Activated CD4-positive, alpha-beta T cell treated with anti-CD3 and anti-CD28 coated beads for 1 hour (primary cell): ENCODE measurements at places on chromosomes 3 and 15.
A peak's percentile ranks its signal among the peaks of the same experiment; 100 is the strongest.

GRCh38 chr3:177960722-177961121 lies 575.5 kb upstream of the KCNMB2 start:
- DNase-seq, result no peak

- no peak for DNase-seq
These were observed 490.1 kb upstream of the ZNF385D start for GRCh38 chr3:22241110-22241509.

DNA sequence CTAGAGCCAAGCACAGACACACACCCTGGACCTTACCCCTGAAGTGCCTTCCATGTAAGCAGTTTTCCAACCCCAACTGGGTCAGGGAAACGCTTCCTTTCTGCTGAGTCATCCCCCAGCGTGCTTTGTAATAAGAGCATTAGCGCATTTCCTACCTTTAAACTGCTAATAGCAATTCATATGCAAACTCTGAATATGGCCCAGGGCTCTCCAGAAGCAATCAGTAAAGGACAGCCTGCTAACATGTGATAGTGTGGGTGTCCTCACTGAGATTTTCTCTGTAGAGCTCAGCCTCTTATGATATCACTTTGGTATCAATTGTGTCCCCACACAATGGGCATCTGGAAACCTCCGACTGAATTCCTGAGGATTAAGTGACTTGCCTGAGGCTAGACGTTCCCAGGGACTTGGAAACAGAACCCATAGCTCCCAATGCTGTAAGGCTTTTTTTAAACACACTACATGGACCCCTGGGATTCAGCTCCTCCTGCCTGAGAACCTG lies 5.6 kb downstream of the GABRB3 start:
- no peak for DNase-seq

DNA sequence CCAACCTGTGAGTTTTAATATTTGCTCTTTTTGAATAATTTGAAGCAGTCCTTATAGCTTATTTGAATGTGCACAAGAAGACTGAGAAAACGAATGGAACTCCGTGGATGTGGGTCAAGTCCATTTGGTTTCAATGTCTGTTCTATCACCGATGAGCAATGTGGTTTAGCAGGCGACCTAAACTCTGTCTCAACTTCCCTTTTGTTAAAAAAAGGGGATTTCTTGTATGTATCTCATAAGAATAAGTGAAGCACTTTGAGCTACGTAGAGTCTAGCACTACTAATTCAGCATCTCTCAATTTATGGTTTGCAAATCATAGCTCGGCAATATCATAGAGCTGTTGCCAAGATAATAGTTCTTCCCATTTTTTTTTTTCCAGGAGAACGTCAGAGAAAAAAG lies 4.6 kb upstream of the SKIL start:
- DNase-seq, result no peak

- DNase-seq, result no peak
These were observed 29.0 kb downstream of the UNC13C start for GRCh38 chr15:54007256-54007655.

GRCh38 chr3:9745521-9745920 lies 4.2 kb upstream of the OGG1 start:
- no peak for DNase-seq

GRCh38 chr15:35929740-35930444 lies 383.9 kb upstream of the DPH6 start:
- DNase-seq, result no peak

DNA sequence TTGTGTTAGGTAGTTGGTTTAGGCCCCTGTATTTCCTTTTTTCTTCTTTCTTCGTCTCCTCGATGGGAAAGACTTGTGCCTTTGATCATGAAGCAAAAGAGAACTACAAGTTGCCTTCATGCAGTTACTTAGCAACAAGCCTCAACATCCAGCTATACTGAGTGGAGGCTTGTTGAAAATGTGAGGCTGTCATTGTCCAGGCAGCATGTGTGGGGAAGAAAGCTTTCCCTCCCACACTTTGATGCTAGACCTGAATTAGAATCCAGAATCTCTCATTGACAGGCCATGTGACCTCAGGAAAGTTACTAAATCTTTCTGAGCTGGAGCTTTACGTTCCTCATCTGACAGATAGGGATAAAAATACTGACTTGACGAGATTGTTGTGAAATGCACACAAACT lies 23.7 kb downstream of the IFT122 start:
- DNase-seq, result no peak

- DNase-seq, result no peak
These were observed 98.4 kb downstream of the NAALADL2 start for GRCh38 chr3:174957551-174958001.

- no peak for DNase-seq
These were observed 1.2 kb upstream of the MINDY4B start for GRCh38 chr3:150906461-150906860.

- DNase-seq, result no peak
These were observed 58.0 kb downstream of the GABRG3 start for GRCh38 chr15:27028858-27029477.

GRCh38 chr3:81339040-81339845 lies 422.2 kb downstream of the GBE1 start:
- no peak for DNase-seq

- no peak for DNase-seq
These were observed 30.2 kb downstream of the IDH3A start for GRCh38 chr15:78179286-78179840.

GRCh38 chr3:173622166-173622565 lies 224.6 kb downstream of the NLGN1 start:
- no peak for DNase-seq

DNA sequence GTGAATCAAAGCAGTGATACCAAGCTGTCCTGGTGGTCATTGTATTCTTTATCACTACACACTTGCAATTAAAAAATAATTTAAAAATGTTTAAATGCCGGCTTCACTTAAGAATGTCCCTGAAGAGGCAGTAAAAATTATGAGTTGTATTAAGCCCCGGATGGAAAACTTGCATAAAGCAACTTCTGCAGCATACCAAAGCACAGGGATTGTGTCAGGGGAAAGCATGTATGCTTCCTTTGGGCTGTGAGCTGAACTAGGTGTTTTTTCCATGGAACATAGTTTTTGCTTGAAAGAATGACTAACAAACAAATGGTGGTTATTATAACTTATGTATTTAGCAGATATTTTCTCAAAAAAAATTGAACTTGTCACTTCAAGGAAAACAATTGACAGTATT lies 143.1 kb downstream of the ARNT2 start:
- DNase-seq, result no peak

GRCh38 chr3:187914231-187914630 lies 169.0 kb upstream of the BCL6 start:
- DNase-seq, result no peak

- DNase-seq, result no peak
These were observed 53.1 kb downstream of the CFAP20DC start for GRCh38 chr3:58996730-58997129.

GRCh38 chr3:52053307-52054304 lies 2.8 kb downstream of the DUSP7 start:
- peak; percentile 36 for DNase-seq

GRCh38 chr3:14725564-14726440 lies 50.9 kb downstream of the C3orf20 start:
- no peak for DNase-seq

DNA sequence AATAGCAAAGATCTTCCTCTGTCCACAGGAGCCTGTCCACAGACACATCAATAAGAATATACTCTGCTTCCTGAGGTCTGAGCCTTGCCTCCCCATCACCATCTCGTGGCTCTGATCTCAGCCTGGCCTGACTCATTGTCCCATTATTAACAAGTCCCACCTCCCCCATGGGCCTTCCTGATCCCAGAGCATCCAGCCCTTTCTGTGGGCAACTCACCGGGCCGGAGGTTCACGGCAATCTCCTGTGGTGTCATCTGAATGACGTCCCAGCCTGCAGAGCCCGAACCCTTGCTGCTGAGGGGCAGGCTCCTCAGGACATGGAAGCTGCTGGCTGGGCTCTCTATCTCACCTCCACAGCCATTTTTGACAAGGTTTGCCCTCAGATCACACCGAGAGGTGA lies 28.1 kb downstream of the ITGB5 start:
- DNase-seq, result no peak

GRCh38 chr15:80747317-80748053 lies 31.7 kb upstream of the CEMIP start:
- no peak for DNase-seq

DNA sequence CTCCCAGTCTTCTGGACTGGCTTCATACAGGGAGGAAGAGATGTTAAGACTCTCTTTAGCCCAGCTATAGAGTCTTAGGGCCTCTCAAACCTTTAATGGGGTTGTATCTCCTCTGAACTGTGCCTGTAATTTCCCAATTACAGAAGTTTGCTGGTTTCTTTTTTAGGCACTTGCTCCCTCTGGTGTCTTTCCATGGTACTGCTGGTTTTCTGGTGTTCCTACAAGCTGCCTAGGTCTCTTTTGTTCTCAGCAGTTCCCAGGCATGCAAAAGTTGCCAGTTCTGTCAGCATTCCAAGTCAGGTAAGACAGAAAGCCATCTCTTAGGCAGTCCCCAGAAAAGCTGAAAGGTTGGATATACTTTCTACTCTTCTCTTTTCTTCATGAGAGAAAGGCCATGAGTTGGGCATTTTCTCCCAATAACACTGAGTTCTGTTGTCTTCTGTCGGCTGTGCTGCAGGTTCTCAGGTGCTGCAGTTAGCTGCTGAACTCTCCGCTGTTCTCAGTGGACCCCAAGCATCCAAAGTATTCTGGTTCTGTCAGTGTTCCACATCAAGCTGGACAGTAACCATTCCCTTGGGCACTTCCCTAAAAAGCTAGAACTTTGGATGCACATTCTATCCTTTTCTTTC lies 54.4 kb upstream of the EHHADH start:
- no peak for DNase-seq

GRCh38 chr3:101513419-101513986 lies 491 bp upstream of the SENP7 start:
- DNase-seq, result no peak
